CD4-positive, alpha-beta T cell treated with Interleukin-6 at 100 ng/mL for 8 hours (primary cell): ENCODE measurements at places on chromosomes 7 and 10.

GRCh38 chr10:72292223-72292691, 18.5 kb downstream of the DDIT4 start:
- DNase-seq: no peak

GRCh38 chr10:113866551-113867394, 12.3 kb downstream of the NHLRC2 start:
- no peak for DNase-seq

GRCh38 chr10:60446851-60447250, 57.2 kb upstream of the ANK3 start:
- DNase-seq: peak; percentile 15

GRCh38 chr7:149598721-149599308, 101.2 kb upstream of the ZNF746 start:
- DNase-seq: no peak

DNA sequence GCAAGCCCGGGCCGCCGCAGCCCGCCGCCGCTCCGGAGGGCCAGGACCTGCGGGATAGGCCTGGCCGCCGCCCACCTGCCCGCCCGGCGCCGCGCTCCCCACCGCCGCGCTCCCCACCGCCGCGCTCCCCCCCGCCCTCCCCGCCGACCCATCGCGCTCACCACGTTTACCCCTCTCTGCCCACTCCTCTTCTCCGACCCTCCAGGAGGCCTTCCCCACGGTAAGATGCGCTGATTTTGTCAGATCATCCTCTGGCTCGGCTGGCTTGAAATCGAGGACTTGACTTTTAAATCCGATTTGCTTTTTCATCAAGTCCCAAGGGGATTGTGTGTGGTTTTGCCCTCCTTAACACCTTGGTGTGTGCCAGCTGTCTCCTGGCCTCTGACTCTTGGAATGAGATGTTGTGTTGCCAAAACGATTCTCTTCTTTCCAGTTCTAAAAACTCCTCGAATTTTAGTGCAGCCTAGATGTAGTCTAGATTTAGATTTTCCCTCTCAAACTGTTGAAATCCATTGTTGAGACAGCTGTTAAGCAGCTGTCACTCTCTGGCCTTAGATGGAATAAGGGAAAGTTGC, 738 bp downstream of the POM121 start:
- DNase-seq: no peak

DNA sequence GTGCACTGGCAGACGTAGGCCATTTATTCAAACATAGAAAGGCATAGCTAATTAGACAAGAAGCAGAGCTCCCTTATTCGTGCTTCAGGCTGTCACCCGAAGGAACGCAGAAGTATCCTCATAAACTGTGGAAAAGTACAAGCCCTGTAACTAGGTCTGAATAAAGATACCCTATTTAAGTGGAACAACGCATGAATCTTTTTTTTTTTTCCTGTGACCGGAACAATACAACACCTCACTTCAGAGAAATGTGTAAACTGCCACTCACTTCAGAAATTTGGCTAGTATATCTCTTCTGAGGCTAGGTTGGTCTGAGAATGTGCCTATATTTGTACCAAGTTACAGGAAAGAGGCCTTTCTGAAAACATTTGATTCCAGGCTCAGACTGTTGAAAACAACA, 8.0 kb upstream of the CSTF2T start:
- DNase-seq: no peak

GRCh38 chr10:131806646-131807317, 94.0 kb upstream of the PPP2R2D start:
- no peak for DNase-seq

GRCh38 chr7:99380823-99381663, 6.5 kb downstream of the ARPC1B start:
- DNase-seq: peak; percentile 93

DNA sequence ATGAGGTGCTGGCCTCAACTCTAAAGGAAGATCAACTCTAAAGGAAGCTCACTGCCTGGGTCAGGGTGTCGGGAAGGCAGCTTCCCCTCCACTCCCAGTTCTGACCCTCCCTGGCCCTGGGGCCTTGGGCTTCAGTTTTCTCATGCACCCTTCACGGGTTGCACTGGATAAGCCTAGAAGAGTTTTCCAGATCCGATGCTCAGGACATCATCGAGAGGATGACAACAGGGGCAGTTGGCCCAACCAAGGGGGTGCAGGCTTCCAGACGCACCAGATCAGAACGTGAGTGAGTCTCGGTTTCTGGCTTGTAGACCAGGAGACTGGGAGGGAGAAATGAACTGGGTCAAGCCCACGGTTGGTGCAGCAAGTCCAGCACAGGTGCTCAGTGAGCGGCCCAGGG, 34.2 kb upstream of the CHST15 start:
- DNase-seq: no peak
